Stimulated activated naive CD4-positive, alpha-beta T cell (primary cell): ENCODE measurements at places on chromosomes 4 and X.

DNA sequence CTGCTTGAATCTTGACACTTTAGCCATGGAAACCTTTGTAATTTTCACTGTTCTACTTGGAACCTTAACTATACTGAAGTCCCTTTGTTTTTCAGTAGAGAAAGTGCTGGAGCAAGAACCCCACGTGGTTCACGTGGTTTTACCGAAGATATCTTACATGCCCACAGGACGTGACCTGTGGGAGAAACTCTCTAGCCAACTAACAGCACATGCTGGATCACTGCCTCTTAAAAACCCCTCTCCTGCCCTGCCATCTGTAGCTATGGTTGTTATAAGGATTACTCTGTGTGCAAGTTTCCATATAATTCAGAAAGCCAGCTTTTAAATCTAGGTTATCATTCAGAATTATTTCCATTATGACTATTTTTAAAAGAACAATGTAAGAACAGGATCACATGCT is 30.2 kb downstream of the SPANXD start:
- DNase-seq = no peak

GRCh38 chrX:15909605-15910004 is 55.0 kb upstream of the AP1S2 start:
- no peak for DNase-seq

DNA sequence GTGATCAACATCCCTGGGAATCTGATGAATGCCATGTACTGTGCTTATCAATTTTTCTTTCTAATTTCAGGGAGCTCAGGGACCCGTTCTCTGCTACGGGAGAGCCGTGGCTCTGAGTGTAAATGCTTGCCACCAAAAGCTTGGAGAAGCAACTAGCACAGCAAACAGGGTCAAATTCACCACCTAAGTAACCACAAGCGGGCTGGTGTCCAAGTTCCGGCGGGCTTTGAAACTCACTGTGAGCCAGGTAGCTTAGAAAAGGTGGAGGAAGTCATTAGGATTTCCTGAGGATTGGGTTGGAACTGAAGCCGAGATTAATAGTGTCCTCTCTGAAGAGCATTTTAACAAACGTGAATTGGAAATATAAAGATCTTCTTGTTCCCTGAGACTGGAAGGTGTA is 87.2 kb downstream of the CLDN34 start:
- no peak for DNase-seq

DNA sequence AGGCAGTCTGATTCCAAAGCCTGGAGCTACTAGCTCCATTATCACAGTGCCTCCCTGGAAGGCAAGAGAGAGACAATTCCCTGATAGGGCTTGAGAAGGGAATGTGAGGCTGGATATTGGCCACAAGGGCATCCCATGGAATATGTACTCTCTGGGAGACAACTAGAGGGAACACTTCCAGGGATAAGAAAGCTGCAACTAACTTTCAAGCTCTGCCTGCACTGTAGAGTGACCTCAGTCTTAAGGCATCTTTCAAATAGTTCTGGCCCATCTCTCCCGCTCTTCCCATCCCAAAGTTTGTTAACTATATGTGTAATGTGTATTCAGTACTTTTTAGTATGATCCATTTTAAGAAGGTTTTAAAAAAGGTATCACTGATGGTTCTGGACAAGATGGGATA is 13.1 kb upstream of the RNF212 start:
- DNase-seq = no peak

DNA sequence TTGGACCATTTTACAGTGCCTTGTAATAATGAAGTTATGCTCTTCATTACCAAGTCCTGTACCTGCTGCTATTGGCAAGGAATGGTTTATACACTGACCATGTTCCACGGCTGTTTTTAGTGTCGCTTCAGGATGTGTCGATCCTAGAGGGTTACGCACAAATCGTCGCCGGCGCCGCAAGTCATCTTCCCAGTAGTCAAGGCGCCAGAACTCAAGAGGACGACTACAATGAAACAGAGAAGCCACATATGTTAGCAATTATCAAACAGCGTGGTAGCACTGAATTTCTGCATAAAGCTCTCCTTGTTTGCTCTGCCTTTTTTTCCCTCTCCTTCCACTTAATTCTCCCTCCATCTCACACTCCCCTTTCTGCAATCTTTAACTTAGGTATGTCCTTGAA is 17.0 kb downstream of the MAB21L2 start:
- no peak for DNase-seq

- no peak for DNase-seq
Observed at GRCh38 chr4:125306112-125306511, 8.6 kb upstream of the FAT4 start.

- DNase-seq = no peak
Observed at GRCh38 chrX:116399681-116400080, 36.7 kb upstream of the SLC6A14 start.

GRCh38 chr4:93501946-93502345 is 326.6 kb upstream of the ATOH1 start:
- DNase-seq = no peak

- no peak for DNase-seq
Observed at GRCh38 chrX:153791104-153791852, 2.9 kb downstream of the IDH3G start.

GRCh38 chr4:65805936-65806335 is 135.6 kb upstream of the EPHA5 start:
- no peak for DNase-seq

DNA sequence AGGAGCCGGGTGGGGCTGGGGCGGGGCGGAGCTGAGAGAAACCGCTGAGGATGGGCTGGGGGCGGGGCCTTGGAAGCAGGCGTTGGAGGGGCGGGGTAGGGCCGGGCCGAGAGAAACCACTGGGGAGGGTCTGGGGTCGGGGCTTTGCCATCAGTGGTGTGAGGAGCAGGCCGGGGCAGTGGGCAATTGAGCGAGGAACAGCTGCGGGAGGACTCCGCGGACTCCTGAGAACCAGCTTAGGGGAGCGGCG is 1.3 kb upstream of the EOLA2 start:
- no peak for DNase-seq

DNA sequence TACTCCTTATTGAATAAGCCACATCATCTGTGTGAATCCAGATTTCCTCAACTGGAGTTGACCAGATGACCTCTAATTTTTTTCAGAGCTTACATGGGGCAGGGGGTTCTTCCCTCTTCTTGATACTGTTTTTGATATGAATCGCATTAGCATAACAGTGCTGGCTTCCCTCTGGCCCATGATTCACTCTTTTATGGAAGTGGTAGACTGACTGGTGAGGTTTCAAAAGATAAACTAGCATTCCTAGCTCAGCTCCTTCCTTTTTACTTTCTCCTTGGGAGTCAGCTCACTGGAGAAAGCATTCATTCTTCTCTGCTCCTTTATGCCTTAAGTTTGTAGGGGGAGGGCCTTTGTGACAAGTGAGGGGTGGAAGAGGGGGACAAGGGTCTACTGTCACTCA is 161.0 kb upstream of the FGF13 start:
- no peak for DNase-seq

DNA sequence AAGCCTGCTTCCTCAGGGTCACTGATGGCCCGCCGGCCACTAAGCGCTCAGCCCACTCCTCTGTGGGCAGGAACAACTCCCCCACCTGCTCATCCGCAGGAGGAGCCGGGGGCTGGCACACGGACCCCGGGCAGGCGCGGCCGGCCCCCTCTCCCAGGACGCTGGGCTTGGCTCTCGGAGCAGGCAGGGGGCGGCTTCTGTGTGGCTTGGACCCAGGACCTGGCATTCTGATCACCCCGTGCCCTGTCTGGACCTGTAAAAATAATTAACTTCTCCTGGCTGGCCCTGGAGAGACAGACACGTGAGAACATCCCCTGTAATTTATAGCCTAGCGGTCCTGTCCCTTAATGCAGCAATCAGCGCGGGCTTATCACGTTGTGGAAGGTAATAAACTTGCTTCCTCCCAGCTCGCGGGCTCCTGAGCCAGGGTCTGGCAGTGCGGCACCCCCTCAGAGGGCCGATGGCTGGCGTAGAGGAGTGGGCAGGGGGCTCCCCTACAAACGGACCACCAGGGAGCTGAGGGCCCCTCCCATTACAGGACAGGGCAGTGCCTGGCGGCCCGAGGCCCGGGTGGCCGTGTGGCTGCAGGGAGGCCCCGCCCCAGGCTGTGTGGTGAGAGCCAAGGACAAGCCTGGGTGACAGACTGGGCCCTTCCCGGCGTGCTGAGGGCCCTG is 84.5 kb upstream of the NKX1-1 start:
- DNase-seq = no peak

GRCh38 chr4:175280153-175280552 is 362.0 kb downstream of the ADAM29 start:
- DNase-seq = no peak

- DNase-seq = no peak
Observed at GRCh38 chrX:107878106-107878505, 52.4 kb downstream of the MID2 start.

GRCh38 chrX:150762258-150763165 is 69.3 kb downstream of the MTMR1 start:
- DNase-seq = no peak

GRCh38 chr4:67659065-67659464 is 41.9 kb downstream of the UBA6 start:
- DNase-seq = no peak

DNA sequence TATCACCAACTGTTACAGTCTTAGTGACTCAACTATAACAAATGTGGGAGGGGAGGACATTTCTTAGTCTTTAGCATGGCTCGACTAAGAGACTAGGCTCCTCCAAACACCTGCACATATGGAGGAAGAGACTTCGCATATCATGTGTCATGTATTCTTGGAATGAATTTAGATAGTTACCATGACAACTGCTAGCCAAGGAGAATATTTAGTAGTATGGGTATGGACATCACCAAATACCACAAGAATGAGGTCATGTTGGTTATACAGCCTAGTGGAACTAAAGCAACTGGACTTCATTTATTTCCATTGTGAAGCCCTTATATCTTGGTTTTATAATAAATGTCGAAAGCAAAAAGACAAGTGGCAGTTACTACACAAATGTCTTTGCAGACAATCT is 512.3 kb downstream of the CFAP47 start:
- no peak for DNase-seq

DNA sequence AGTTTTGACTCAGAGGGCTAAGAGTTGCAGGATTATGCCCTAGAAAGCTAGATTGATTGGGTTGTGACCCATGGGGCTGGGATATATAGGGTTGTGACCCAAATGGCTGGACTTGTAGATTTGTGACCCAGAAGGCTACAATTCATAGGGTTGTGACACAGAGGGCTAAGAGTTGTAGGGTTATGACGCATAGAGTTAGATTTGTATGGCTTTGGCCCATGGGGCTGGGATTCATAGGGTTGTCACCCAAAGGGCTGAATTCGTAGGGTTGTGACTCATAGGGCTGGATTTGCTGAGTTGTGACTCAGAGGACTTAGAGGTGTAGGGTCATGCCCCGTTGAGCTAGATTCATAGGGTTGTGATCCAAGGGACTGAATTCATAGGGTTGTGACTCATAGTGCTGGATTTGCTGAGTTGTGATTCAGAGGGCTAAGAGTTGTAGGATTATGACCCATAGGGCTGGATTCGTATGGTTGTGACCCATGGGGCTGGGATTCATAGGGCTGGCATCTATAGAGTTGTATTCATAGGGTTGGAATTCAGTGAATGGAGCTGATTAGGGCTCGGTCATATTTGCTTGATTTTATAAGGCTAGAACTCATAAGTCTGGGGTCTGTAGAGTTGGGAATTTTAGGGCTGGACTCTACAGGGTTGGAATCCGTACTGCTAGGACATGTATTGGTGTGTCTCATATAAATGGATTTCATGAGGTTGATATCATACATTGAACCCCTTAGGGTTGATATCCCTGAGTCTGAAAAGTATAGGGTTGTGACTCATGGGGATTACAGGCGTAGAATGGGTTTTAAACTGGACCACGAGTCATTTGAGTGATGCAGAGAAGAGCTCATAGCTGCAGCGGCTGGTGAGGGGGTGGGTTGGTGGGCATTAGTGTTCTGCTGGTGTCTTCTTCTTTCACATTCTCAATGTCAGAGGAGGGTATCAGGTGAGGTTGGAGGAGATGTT is 125.7 kb downstream of the CRLF2 start:
- DNase-seq = no peak

DNA sequence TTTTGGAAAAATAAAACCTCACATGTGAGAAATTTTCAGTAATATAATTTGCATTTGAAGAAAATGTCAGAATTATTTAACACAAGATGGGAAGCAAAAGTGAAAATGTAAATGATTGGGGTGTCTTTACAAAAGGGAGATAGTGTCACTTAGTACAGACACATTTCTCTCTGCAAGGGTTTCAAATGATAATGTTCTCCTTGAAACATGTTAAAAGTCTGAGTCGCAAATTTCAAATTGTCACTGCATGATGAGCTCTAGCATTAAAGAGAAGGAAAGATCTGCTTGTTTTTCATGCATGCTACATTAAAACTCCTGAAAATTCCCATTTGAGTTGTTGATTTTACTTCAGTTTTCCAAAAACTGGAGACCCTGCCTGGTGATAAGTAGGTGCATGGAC is 122.0 kb upstream of the LDB2 start:
- no peak for DNase-seq

- no peak for DNase-seq
Observed at GRCh38 chrX:147072747-147073146, 258.2 kb upstream of the CXorf51A start.

- DNase-seq = no peak
Observed at GRCh38 chrX:154734061-154734781, 16.7 kb downstream of the GAB3 start.

GRCh38 chrX:111354496-111354895 is 57.5 kb downstream of the DCX start:
- DNase-seq = no peak

DNA sequence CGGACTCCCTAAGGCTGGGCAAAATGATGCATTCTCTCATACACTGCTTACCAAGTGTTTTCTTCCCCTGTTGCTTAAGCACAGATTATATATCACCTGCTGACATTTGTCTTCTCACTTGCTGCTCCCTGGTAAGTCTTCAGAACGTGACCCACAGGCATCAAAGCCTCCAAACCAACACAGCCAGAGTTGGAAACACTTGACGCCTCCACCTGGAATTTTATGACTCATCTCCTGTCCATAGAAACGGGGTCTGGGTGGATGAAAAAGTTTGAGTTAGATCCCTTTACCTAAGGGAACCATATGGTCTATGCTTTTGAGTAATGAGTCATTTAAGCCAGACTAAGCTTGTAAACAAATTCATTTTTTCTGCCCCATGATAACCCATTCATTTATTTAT is 251.6 kb downstream of the USP46 start:
- DNase-seq = no peak

DNA sequence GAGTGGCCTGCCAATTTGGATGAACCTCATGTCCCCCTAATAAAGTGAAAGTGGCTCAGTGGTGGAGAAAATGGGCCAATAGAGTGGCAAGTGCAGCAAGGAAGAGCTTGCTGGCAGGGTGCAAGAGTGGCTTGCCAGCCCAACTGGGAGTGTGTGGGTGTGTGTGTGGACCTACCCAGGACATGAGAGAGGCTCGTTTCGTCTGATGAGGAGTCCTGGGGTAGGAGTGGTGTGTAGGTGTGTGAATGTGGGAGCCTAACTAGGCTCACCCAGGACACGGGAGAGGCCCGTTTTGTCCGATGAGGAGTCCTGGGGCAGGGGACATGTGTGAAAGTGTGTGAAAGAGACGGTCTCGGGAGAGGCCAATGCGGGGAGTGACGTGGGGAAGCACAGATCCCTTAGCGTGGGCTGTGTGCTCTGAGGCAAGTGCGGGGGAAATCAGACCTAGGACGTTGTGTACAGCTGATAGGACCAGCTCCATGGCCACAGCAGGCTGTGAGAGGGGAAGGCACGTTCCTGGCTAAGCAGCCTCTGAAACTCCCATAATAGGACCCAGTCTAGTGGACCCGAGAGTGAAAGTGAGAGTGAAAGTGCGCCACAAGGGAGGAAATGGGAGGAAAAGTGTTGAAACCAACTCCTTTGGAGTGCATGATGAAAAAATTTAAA is 5.3 kb downstream of the GAGE10 start:
- DNase-seq = no peak
